ENCODE measurements at places on chromosomes 7 and 10. TPM values are rescaled to one million over a fixed set of nuclear protein-coding genes. Genes with fewer than 3 reads are reported as not detected.

PCLO gene
- total RNA-seq = 5.3 TPM

INMT gene
- 501 TPM for total RNA-seq

DNA sequence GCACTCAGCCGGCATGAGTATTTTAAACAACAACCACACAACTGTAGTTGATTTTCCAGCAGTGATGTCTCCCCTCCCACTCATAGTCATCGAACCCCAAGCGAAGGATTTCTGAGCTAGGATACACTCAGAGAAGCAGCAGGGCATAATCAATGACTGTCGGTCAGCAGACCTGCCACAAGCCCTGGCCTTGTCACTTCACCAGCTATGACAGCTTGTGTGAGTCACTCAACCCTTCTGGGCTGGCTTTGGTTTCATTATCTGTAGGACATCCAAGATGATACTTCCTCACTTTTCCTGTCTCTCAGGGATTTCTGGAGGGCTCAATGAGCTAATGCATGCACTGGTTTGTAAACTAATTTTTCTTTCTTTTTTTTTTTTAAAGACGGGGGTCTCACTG is 22.0 kb upstream of the UBE3C start:
- no peaks in the 10 kb centered on the region for H3K4me1 ChIP-seq
- H3K36me3 ChIP-seq = no peaks in the 10 kb centered on the region
- no peak overlapping the region for H3K4me3 ChIP-seq
- no peak overlapping the region for H3K27ac ChIP-seq
- no peak for DNase-seq
- H3K27me3 ChIP-seq = no peaks in the 10 kb centered on the region

DNA sequence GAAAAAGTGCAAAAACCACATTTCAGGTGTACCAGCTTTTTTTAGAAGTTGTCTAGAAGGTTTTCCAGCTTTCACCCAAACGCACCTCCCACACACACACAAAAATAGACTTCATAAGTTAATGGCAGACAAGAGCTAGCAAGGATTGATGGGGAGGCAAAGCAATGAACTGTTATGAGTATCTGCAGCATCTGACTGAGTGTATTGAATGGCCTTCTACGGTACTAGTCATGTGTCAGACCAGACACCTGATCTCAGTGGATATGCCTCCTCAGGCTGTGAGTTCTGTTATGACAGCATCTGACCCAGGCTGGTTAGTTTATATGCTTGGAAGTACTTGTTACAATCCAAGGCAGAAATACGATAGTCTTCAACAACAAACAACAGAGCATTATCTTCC is 406.1 kb upstream of the AUTS2 start:
- DNase-seq = no peak
- H3K36me3 ChIP-seq = no peaks in the 10 kb centered on the region
- no peak overlapping the region for H3K4me3 ChIP-seq
- no peak overlapping the region for H3K27ac ChIP-seq

GNAI1 gene
- total RNA-seq = 36.0 TPM

- H3K27me3 ChIP-seq = no peaks in the 10 kb centered on the region
- no peaks in the 10 kb centered on the region for H3K36me3 ChIP-seq
- no peak overlapping the region for H3K27ac ChIP-seq
- H3K4me1 ChIP-seq = no peaks in the 10 kb centered on the region
- no peak overlapping the region for H3K4me3 ChIP-seq
- DNase-seq = no peak
These were observed 123.1 kb upstream of the ADO start for GRCh38 chr10:62681211-62681940.

DNA sequence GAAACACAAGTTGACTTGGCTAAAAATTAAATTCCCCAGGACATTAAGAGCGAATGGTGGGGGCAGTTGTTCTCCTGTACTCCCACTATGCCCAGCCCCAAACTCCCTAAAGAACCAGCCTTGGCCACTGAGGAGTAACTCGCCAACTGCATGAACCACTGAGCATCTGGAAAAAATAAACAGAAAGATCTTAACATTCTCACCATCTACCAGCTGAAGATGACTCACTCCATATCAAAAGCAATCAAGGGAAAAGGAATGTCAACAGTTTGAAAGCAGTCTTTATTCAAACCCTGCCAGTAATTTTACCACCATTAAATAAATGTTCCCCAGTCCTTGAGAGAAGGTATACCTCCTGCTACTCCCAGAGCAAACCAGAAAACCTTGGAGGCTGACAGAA is 45.4 kb downstream of the CTTNBP2 start:
- H3K4me3 ChIP-seq = no peak overlapping the region
- H3K36me3 ChIP-seq = no peaks in the 10 kb centered on the region
- H3K4me1 ChIP-seq = peaks cover 20% of the 10 kb centered on the region
- no peaks in the 10 kb centered on the region for H3K27me3 ChIP-seq
- no peak overlapping the region for H3K27ac ChIP-seq
